Type B pancreatic cell (in vitro differentiated cells): ENCODE measurements at places on chromosomes 3 and 15.

DNA sequence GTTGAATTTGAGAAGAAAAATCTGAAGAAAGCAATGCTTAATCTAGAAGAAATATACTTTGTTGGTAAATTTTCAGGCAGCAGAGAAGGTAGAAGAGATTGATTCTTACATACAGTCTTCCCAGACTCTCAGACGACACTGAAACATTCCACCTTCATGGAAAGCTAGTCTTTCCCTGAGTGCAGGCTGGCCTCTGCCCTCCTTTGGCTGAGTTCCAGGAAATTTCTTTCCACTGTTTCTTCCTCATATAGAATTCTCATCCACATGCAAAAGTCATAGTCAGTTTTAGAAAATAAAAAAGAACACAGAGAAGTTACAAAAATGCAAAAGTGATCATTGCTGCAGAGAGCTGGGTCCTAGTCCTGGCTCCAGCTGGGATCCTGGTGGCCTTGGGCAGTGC is 142.5 kb upstream of the PRR23C start:
- no peak for DNase-seq
- no peaks in the 10 kb centered on the region for H3K27me3 ChIP-seq
- no peak overlapping the region for H3K4me3 ChIP-seq
- H3K27ac ChIP-seq = no peak overlapping the region
- H3K36me3 ChIP-seq = no peaks in the 10 kb centered on the region

GRCh38 chr3:12810013-12810780 is 13.7 kb downstream of the CAND2 start:
- H3K4me3 ChIP-seq = peak overlapping the region; percentile 83
- H3K27me3 ChIP-seq = no peaks in the 10 kb centered on the region

DNA sequence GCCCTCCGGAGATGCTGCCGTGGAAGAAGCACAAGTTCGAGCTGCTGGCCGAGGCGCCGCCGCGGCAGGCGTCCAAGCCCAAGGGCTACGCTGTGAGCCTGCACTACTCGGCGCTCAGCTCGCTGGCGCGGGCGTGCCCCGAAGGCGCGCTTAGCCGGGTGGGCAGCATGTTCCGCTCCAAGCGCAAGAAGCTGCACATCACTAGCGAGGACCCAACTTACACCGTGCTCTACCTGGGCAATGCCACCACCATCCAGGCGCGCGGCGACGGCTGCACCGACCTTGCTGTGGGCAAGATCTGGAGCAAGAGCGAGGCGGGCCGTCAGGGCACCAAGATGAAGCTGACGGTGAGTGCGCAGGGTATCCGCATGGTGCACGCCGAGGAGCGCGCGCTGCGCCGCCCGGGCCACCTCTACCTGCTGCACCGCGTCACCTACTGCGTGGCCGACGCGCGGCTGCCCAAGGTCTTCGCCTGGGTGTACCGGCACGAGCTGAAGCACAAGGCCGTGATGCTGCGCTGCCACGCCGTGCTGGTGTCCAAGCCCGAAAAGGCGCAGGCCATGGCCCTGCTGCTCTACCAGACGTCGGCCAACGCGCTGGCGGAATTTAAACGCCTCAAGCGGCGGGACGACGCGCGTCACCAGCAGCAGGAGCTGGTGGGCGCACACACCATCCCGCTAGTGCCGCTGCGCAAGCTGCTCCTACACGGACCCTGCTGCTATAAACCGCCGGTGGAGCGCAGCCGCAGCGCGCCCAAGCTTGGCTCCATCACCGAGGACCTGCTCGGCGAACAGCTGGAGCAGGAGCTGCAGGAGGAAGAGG is 1.3 kb downstream of the FAM43A start:
- H3K4me3 ChIP-seq = peak overlapping the region; percentile 93
- H3K27me3 ChIP-seq = peaks cover 55% of the 10 kb centered on the region
- no peak for DNase-seq
- peaks cover 54% of the 10 kb centered on the region for H3K4me1 ChIP-seq
- no peaks in the 10 kb centered on the region for H3K36me3 ChIP-seq

DNA sequence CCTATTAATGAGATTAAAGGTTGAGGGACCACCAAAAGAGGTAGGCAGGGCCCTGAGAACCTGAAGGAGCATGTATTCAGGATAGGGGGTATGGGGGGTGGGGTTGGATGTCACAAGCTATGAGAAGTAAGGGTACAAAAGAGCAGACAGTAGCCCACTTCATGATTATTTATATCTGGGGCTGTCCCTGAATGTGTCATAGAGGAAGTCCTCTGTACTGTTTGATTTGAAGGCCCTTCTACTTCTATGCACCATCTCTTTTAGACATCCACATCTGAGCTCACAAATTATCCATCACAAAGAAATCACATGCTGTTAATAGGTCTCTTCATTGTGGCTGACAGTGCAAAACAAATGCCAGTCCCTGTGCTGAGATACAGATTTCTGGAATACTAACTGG is 68.6 kb downstream of the FHIT start:
- H3K36me3 ChIP-seq = no peaks in the 10 kb centered on the region
- no peak for DNase-seq
- H3K27me3 ChIP-seq = no peaks in the 10 kb centered on the region
- peaks cover 21% of the 10 kb centered on the region for H3K4me1 ChIP-seq

- no peak overlapping the region for H3K4me3 ChIP-seq
- H3K27ac ChIP-seq = no peak overlapping the region
- no peaks in the 10 kb centered on the region for H3K4me1 ChIP-seq
- DNase-seq = no peak
These were observed 227.6 kb downstream of the KLF13 start for GRCh38 chr15:31554261-31554660.

GRCh38 chr3:40872258-40872920 is 326.9 kb upstream of the CTNNB1 start:
- H3K36me3 ChIP-seq = no peaks in the 10 kb centered on the region
- DNase-seq = no peak
- no peak overlapping the region for H3K27ac ChIP-seq

- H3K4me3 ChIP-seq = no peak overlapping the region
- no peaks in the 10 kb centered on the region for H3K36me3 ChIP-seq
- peaks cover 23% of the 10 kb centered on the region for H3K4me1 ChIP-seq
- H3K27me3 ChIP-seq = no peaks in the 10 kb centered on the region
These were observed 140.5 kb downstream of the SEMA6D start for GRCh38 chr15:47857776-47858167.

GRCh38 chr3:51379301-51379700 is 5.8 kb upstream of the MANF start:
- H3K4me3 ChIP-seq = no peak overlapping the region
- H3K27ac ChIP-seq = no peak overlapping the region
- no peaks in the 10 kb centered on the region for H3K27me3 ChIP-seq
- H3K36me3 ChIP-seq = no peaks in the 10 kb centered on the region
- peaks cover 5% of the 10 kb centered on the region for H3K4me1 ChIP-seq

GRCh38 chr3:52801839-52802238 is 7.2 kb downstream of the ITIH3 start:
- H3K4me1 ChIP-seq = no peaks in the 10 kb centered on the region
- DNase-seq = no peak
- no peaks in the 10 kb centered on the region for H3K27me3 ChIP-seq
- no peak overlapping the region for H3K27ac ChIP-seq
- no peaks in the 10 kb centered on the region for H3K36me3 ChIP-seq
